ENCODE measurements at places on chromosomes 16 and 17.

DNA sequence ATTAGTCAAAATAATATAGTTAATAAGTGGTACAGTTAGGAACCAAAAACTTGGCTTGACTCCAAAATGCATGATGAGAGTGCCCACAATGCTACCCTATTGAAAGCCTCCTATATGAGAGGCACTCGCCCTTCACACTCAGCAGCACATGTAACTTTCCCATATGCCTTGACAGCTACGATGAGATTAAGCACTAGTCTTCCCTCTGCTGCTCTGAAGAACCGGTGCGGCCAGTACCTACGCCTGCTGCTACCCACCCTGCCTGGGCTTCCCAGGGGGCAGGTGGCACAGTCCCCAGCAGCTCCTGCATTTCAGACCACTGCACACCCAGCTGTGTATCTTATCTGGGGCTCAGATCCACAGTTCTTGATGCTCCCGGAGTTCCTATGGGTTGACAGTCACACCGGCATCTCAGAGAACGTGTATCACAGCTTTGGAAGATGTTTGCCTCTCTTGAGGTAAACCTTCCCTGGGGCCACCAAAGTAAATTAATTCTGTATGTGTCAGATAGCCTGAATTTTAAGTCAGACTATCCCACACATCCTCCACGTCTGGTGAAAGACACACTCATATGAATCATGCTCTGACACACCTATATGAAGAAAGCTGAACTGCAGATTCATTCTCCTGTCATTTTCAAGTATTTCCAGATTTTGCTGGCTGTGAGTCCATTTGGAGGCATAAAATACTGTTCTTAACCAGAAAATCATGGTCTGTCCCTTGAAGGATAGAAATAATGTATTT, 77.8 kb downstream of the MYH10 start:
- DNase-seq, result no peak

DNA sequence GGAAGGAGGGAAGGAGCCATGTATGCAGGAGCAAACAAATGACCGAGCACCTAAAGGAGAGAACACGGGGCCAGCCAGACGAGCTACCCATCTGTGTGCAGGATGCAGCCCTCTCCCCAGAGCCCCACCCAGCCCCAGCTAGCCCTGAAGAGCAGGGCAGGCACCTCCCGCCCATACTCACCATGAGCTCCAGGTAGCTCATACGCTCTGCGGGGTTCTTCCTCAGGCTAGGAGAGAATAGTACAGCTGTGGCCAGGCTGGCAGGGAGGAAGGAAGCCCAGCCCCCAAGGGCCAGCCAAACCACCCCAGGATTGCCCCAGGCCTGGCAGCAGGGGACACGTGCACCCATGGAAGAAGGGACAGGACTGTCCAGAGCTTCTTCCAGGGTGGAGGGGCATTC, 81.9 kb downstream of the KCNJ18 start:
- DNase-seq, result no peak

DNA sequence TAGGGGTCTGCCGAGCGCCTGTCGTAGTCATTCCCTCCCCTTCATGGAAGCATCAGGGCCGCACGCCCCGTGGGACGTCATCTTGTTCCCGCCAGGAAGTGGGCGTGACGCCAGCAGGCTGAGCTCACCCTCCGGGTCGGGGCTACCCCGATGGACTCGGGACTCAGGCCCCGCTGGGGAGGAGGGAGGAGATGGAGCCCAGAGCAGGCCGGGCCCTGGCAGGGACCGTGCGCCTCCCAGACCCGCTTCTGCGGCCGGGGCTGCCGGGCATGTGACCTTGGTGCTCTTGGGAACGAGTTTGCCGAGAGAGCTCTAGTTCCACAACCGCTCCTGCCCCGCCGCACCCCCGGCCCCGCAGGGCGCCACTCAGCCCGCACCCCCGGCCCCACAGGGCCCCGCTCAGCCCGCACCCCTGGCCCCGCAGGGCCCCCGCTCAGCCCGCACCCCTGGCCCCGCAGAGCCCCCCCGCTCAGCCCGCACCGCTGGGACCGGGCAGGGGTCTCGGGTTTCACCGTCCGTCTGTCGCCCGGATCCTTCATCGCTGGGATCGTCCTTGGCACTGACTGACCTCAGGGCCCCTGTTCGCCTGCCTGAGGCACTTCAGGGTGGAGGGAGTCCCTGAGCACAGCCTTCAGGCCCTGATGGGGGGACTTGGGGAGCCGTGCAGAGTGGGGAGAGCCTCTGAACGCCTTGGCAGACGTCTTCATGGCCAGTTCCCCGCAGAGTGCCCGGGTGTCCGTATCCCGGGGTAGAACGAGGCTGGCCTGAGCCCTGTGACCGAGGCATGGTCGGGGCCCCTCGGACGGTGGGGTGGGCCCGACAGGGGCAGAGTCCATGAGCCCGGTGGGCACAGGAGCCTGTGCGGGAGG, 5.8 kb downstream of the CACNA1H start:
- DNase-seq, result no peak

DNA sequence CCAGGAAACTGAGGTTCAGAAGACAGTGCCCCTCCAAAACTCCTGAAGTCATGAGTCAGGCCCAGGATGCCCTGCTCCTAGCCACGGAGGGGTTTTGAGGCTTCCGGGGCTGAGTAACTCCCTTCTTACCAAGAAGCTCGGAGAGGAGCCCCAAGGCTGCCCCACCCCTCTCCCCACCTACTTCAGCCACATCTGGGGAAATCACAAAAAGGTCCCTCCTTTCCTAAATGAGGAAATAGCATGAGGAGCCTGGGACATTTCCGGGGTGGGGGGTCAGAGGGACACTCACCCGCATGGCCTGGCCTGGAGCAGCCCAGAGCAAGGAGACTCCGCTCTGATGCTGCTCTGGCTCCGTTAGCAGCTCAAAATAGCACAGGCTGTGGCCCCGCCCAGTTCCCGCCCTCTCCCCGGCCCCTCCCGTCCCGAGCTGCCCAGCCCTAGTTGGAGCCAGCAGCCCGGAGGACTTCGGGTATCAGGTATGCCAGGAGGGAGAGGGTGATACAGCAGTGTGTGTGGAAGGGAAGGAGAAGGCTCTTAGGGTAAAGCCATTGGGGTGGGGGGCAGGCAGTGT, 40.1 kb downstream of the MYO18A start:
- DNase-seq, result no peak

DNA sequence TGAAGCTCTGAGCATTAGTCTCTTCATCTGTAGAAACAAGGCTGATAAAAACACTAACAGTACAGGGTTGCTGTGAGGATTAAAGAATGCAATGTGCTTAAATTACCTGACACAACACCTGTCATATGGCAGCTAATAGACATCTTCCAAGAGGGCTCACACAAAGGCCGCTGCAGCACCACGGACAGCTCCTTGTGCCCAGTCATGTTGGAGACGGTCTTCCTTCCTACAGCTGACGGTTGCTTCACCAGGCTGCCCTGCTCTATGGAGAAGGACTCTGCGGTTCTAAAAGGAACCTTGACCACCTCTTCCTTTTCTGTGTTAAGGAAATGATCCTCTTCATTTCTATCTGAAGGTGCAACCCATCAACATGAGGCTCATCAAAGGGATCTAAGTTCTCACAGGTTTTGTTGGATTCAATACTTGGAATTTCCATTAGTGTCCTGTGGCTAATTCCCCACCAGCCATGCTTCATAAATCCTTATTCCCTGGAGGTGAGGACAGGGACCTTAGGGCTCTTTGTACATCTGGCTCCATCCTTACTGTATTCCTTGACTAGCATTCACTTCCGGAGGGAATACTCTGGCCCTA, 138.9 kb upstream of the CES5A start:
- no peak for DNase-seq

- no peak for DNase-seq
These were observed 35.7 kb downstream of the KANSL1 start for GRCh38 chr17:46157443-46158062.

DNA sequence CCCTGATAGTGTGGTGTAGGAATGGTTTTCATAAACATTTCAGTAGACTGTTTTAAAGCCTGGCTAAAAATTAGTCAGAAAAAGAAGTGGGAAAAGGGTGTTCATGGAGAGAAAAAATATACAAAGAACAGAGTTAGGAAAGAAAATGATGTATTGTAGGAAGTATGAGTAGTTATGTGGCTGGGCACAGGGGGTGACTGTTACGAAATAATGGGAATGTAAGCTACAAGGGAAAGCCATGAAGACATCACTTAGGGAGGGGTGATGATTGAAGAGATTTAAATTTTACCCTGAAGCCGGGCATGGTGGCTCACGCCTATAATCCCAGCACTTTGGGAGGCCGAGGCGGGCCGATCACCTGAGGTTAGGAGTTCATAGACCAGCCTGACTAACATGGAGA, 55.3 kb downstream of the NUP88 start:
- no peak for DNase-seq

GRCh38 chr17:76542566-76542971, 2.7 kb downstream of the PRCD start:
- no peak for DNase-seq

GRCh38 chr16:24013864-24014645, 178.3 kb downstream of the PRKCB start:
- DNase-seq, result no peak

DNA sequence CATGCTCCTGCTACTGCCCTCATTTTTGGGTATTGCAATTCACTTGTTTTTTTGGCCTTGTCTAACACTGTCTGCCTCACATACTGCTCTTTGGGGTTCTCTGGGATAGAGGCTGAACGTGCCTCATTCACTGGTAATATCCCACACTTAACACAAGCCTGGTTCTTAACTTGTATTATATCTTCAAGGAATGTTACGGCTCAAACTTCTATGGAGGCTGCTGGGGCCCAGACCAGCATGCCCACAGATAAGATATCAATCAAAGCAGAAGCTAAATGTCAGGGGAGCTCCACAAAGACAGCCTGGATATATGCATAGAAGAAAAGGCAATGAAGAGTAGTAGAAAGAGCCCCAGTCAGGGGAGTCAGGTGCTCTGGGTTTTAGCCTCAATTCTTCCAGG, 103.5 kb downstream of the WSCD1 start:
- no peak for DNase-seq

DNA sequence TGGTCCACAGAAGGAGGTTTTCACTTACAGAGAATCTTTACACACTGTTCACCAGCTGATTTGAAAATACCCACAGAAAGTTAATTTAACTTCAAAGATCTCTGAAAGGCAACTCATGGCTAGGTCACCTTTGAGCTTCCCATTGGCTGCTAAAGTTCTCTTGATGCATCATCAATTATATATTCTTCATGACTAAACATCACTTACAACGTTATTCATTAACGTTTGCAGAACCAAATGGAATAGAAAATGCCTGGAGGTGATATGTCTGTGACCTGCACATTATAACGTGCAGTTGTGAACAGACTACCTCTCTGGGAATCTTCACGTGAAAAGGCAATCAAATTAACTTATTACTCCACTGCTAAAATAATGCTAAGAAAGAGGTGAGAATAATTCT, 238.5 kb downstream of the ZFHX3 start:
- DNase-seq, result no peak

GRCh38 chr17:37642681-37643080, 565 bp downstream of the DDX52 start:
- no peak for DNase-seq

DNA sequence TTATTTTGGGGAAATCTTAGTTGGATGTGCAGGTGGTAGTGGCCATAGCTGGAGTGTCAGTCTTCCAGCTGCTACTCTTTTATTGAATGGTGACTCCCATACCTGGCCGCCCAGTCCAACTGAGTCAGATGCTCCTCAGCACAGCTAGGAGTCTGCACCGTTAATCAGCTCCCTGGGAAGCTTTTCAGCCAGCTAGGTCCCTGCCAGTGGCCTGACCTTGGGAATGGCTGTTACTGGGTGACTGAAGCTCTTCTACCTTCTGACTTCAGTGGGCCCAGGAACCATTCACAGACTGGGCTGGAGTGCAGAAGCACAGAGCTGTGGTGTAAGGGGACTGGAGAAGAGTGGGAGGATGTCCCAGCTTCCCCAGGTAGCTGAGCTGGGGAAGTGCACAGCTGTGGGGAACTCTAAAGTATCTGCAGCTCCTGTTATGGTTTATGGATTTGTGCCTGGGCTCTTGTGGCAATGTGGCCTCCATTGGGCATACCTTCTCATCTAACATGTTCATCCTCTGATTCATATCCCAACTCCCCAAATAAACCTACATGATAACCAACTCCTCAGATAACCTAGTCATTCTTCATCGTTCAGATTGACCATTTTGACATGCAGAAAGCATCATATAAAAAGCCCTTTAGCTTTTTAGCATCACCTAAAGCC, 14.0 kb downstream of the ALKBH5 start:
- DNase-seq, result no peak

DNA sequence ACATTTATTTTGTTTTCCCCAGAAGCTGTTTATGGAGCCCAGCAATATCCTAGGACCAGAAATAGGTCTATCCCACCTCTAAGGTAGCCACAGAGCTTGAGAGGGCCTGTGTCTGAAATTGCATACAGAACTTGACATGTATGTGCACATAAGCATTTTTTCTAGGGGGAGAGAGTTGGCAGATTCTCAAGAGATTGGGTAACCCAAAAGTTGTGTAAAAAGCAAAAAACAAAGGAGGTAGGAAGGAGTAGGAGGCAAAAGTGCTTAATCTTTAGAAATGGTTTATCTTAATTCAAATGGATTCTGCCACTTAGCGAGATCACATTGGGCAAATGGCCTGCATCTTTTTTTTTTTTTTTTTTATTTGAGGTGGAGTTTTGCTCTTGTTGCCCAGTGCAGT, 3.5 kb downstream of the PLK1 start:
- DNase-seq, result no peak

- DNase-seq, result no peak
These were observed 177.2 kb downstream of the TMEM132E start for GRCh38 chr17:34756637-34757021.

DNA sequence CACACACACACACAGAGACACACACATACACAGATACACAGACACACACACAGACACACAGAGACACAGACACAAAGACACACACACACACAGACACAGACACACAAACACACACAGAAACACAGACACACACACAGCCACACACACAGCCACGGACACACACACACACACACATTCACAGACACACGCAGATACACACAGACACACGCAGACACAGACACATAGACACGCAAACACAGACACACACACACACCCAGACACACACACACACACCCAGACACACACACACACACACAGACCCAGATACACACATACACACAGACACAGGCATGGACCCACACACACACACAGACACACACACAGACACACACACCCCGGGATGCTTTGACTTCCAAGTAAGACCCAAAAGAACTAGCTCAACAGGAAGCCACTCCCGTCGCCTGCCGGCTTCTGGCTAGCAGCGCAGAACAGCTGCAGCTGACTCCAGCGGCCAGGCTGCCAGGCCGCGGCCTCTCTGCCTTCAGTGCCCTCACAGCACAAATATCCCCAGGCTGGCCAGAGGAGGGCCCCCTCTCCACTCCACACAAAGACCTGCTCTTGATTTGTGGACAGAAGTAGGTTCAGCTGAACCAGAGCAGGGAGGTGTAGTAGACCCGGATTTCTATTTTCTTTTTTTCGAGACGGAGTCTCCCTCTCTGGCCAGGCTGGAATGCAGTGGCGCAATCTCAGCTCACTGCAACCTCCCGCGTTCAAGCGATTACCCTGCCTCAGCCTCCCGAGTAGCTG, 6.0 kb upstream of the CHRNE start:
- DNase-seq, result no peak

DNA sequence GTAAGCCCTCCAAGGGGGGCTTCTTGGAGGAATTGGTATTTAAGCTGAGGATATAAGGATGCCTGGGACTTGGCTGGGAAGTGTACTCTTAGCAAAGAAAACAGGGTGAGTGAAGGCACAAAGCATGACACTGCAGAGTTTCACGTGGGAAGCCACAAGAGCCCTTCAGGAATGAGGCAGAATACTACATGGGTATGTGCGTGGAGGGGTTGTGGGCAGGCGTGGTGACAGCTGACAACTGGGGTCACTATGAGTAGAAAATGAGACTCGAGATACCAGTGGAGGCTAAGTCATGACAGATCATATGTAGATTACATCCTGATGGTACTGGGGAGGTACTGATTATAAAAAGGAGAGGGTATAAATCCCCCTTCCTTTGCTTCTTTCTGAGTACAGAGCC, 78.1 kb upstream of the XYLT1 start:
- DNase-seq, result no peak
